ENCODE measurements at places on chromosomes 11 and 22. TPM values are rescaled to one million over a fixed set of nuclear protein-coding genes. Genes with fewer than 3 reads are reported as not detected.

C11orf65 gene
- polyA plus RNA-seq = 1.1 TPM

GRIK4 gene
- not detected for polyA plus RNA-seq

GDPD4 gene
- polyA plus RNA-seq = not detected

OR10A2 gene
- polyA plus RNA-seq = 0.11 TPM

MOGAT2 gene
- not detected for polyA plus RNA-seq

NPTXR gene
- 0.99 TPM for polyA plus RNA-seq

PRR33 gene
- not detected for polyA plus RNA-seq

DNA sequence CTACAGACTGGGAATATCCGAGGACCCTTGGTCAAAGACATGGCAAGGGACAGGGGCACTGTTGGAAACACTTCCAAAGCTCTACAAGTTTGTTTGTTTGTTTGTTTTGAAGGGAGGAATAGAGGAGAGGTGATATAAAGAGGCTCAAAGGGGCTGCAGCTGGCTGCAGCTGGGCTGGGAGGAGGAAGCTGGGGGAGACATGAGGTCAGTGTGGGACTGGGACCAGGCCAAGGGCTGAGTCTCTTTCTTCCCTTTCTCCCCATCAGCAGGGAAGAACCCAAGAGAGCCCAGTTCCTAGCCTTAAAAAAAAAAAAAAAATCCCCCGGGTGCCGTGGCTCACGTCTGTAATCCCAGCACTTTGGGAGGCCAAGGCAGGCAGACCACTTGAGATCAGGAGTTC, 5.0 kb downstream of the RHOG start:
- DNase-seq = no peak

DNA sequence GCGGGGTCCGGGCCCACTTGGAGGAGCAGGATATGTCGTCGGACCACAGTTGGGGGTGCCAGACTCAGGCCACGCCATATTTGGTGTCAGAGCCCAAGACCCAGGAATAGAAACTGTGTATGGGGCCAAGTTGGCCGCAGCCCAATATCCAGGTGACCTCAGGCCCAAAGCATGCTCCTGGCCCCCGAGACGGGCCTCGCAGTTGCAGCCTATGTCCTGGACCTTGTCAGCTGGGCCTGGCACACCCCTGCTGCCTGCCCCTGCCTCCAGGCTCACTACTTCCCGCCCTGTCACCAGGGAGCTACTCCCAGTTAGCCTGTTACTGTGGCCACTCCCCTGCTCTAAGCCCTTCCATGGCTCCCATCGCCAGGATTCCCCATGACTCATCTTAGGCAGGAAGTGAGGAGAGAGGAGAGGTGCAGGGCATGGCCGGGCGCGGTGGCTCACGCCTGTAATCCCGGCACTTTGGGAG, 23.1 kb downstream of the A4GALT start:
- DNase-seq = peak; percentile 77

- DNase-seq = no peak
Measured at GRCh38 chr11:4074266-4074665, 20.3 kb upstream of the RRM1 start.

DNA sequence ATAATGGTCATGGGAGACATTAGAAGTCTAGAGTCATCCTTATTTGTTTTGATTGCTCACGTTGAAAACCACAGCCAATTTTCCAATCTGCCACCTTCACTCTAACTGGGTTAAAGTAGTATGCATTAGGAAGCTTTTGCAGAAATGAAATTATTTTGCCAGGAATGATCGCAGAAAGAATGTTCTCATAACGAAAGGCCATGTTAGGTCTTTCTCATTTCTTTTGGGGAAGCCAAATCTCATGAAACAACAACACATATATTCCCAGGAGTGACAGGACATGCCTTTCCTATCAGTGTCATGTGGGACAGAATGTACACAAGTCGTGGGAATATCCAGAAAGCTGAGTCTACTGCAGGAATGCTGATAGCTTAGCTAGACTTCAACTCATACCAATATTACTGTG, 386.3 kb downstream of the AASDHPPT start:
- DNase-seq = no peak

DNA sequence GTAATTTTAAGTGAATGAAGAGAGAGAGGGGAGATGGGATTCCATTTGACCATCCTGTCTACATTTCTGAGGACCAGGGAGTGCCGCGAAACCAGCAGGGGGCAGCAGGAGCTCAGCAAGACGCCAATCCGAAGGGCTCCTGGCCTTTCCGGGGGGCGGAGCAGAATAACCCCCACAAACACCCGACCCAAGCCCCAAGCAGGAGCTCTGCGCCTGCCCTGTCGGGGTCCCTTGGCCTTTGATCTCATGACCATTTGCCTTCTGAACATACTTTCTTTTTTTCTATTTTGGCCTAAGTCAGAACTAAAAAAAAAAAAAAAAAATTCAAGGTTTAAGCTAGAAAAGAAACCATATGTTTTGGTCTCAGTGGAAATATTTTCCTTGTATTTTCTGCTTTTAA, 21.9 kb upstream of the SCN2B start:
- DNase-seq = peak; percentile 78

- DNase-seq = peak; percentile 72
Measured at GRCh38 chr11:119340335-119341221, at the start of gene C1QTNF5. TSS of gene C1QTNF5 (minus strand) at chr11:119340883. CDS start at chr11:119340397, 486 bp downstream.

GRCh38 chr11:57977709-57978108, 46.0 kb upstream of the OR9Q1 start:
- no peak for DNase-seq

DNA sequence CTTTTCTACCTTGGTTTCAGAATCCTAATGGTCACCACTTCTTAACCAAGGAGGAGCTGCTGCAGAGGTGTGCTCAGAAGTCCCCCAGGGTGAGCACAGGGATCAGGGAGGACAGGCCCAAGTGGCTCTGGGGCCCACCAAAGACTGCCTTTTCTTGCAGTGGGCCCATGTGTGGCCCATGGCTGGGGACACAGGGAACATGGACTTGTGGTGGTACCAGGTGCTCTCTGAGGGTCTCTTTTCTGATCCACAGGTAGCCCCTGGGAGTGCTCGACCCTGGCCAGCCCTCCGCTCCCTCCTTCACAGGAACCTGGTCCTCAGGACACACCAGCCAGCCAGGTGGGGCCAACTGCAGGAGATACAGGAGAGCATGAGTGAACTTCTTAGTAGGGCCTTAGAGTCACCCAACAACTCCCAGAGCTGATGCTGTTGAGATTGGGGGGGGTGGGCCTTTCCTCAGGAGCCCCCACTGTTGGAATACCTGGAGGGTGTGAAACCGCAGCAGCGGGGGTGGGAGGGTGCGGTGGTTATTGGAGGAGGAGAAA, 2.0 kb downstream of the MUS81 start:
- DNase-seq = no peak

DNA sequence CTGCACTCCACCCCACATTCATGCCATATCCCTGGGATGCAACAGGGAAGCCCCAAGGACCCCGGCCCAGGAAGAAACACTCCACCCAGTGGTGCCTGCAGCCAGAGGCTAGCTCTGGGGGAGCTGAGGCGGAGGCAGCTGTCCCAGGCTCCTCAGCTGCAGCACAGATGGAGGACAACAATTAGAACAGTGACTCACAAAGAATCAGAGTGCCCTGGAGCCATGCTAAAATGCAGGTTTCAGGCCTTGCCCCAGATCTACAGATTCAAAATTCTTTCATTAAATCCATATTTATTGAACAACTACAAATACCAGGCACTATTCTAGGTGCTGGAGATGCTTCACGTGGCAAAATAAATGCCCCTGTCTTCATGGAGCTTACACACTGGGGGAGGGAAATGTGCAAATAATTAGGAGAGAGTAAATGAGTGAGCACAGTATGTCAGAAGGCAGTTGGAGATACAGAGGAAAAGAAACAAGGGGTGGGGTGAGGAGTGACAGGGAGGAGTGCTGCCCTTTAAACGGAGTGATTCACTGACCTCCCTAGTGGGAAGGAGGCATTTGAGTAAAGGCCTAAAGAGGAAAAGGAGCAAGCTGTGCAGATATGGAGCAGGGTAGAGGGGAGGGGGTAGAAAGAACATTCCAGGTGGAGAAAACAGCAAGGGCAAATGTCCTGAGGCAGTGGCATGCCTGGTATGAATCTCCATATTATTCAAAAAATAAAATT, 73.3 kb upstream of the CSNK2A3 start:
- peak; percentile 67 for DNase-seq

GRCh38 chr22:47161631-47162030, 399.2 kb downstream of the TBC1D22A start:
- DNase-seq = no peak

GRCh38 chr11:61502522-61502921, 6.0 kb upstream of the LRRC10B start:
- DNase-seq = no peak

GRCh38 chr11:93983542-93984195, 37.5 kb upstream of the HEPHL1 start:
- no peak for DNase-seq

DNA sequence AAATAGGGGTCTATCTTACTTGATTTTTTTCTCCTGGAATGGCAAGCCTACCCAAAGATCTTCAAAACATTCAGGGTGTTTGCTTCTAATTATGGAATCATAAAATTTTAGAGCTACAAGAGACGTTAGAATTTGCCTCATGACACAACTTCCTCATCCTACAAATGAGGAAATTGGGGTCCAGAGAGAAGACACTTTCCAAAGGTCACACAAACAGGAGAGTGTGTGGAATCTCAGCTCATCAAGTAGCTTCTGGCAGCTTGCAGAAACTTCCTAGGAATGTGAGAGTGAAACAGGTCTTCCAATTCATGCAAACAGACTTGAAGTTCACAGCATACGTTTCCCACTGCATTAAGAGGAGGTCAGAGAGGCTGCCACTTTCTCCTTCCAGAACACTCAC, 976.0 kb downstream of the OPCML start:
- DNase-seq = no peak

DNA sequence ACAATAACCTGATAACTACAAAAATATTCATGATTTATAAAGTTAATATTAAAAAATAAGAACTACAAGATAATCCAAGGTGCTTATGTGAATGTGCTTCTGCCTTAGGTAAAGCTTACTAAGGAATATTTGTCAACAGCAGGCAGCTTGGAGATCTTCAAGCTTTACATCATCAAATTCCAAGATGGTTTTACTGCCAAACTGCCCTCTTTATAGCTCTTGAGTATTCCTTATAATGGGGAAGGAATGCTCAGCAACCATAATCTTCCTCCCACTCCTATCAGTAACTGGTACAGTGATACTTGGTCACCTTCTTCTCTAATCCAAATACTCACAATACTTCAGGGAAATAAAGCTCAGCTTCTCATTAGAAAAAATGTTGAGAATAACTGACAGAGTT, 30.1 kb downstream of the SBF2 start:
- peak; percentile 81 for DNase-seq
